ENCODE measurements at places on chromosomes 11 and 22. TPM values are rescaled to one million over a fixed set of nuclear protein-coding genes. Genes with fewer than 3 reads are reported as not detected.
A peak's percentile ranks its signal among the peaks of the same experiment; 100 is the strongest.

DNA sequence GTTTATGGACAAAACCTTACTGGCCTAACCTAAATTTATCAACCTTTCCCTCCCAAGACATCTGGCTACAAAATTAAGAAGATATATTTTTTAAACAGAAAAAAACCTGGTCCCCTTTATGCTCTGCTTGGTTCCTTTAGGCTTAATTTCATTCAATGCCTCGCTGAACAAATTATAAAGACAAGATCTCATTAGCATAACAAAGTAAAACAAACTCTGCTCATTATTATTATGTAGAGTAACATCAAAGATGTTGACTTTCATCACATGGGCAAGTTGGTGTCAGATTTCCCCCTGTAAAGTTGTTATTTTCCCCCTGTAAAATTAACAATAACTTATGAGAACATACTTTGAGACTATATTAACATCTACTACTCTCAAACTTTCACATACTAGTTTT lies 11.0 kb downstream of the RRAS2 start:
- no peak for DNase-seq

GRCh38 chr11:73343076-73343873 lies 32.9 kb upstream of the RELT start:
- no peak for DNase-seq

DNA sequence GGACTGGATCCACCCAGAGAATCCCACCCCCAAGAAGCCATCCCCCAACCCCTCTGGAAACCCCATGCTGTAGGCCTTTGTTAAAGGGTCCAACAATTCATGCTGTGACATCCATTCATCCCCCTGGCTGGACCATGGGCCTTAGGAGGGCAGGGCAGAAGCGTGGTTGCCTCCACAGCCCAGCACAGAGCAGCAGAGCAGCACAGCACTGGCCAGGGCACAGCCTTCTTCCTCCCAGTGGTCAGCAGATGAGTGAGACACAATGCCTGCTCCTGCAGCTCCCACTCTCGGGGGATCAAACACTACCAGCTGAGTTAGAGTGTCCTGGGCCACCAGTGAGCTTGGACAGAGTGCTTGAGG lies 84.5 kb upstream of the LINC01488 start:
- DNase-seq = no peak

The MMP8 gene
- not detected for polyA plus RNA-seq

DNA sequence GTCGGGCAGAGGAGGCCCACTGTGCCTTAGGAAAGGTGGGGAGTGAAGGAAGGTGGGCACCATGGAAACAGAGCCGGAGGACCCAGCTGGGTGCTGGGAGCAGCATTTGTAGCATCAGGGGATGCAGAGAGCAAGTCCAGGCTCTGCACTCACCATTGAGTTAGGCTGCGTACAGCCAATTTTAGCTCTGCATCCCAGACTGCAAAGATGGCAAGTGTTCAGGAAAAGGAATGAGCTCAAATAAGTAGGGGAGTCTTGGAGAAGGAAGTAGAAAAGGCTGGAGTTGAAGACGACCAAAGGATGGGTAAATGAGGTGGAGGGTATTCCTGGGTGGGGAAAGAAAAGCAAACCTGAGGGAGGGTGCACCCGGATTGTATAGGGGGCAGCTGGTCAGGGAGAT lies 31.6 kb upstream of the ETS1 start:
- no peak for DNase-seq

DNA sequence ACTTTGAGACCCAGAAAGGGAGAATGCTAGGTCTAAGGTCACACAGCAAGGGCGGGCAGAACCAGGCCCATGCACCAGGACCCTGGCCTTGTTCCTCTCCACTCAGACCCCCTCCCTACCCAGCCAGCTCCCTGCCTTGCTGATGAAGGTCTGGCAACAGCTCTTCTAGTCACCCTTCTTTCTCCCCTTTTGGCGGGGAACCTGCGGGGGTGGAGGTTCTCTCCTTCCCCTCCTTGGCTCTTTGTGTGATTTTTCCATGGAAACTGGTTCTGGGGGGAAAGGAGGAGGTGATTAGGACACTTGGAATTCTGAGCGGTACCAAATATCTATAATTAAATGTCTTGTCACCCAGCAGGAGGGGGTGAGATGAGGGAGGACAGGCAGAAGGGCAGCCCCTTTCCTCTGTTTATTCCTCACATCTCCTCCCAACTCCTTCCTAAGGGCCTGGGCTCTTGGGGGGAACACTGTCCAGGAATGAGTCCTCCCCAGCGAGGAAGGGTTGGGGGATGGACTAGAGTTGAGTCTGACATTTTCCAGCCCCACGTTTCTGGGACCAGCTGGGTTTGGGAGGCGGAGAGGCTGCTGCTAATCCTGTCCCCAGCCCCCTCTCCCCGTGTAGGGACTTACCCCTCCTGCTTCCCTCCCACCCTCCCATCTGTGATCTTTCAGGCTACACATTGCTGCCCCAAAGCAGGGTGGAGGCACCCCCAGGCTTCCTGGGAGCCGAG lies 7.4 kb downstream of the ARHGEF17 start:
- no peak for DNase-seq

DNA sequence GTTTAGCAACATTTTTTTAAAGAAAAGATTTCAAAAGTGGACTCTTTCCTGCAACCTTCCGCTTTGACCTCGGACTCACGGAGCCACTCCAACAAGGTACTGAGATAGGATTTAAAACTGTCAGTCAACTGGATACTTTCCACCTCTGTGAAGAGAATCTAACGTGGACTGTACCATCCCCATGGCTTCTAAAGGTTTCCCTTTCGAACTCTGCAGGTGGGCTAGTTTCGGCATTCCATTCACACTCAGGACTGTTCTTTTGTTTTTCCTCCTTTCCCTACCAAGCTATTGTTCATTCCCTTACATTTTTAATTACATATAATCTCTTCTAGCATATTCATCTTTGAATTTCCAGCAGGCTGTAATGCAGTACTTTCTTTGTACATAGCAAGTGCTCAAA lies 88.5 kb upstream of the AKIP1 start:
- no peak for DNase-seq

DNA sequence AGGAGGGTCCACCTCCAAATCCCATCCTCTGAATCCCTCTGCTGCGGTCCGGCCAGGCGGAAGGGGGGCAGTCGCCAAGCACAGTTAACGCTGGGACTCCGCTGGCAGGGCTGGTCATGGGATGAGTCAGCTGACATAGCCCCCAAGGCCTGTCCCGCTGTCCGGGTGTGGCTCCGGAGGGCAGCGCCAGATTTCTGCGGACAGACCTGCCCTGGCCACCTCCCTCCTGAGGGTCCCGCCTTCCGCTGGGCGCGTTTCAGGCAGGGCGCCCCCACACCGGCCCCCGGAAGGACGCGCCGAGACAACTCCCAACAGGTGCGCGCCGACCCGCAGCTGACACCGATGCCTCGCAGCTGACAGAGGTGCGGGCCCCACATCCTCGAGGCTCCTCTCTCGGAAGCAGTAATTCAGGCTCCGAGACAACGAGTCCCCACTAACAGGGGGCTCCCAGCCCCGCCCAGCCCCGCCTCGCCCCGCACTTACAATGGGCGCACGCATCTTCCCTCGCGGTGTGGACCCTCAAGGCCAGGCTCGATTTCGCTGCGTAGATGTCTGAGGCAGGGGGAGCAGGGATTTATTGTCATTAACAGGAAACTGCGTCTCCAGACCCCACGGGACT lies 607 bp downstream of the PLAAT3 start:
- peak; percentile 34 for DNase-seq

DNA sequence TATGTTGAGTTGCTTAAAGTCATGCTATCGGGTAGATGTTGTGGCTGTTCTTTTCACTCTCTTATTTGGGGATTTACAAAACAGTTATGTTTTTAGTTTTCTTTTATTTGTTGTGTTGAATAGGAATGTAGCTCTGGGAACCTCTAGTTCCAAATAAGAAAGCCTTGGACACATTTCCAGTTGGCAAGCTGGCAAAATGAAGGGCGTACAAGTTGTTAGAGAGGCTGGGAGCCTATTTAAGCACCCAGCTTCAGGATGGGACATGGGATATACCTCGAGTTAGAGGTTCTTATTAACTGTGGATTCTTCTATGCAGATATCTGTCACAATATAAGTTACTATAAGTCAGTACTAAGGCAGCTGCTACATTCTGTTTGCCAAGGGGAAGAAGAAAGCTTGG lies 22.8 kb downstream of the PPARA start:
- no peak for DNase-seq

The CCDC15 gene
- polyA plus RNA-seq = 3.9 TPM

DNA sequence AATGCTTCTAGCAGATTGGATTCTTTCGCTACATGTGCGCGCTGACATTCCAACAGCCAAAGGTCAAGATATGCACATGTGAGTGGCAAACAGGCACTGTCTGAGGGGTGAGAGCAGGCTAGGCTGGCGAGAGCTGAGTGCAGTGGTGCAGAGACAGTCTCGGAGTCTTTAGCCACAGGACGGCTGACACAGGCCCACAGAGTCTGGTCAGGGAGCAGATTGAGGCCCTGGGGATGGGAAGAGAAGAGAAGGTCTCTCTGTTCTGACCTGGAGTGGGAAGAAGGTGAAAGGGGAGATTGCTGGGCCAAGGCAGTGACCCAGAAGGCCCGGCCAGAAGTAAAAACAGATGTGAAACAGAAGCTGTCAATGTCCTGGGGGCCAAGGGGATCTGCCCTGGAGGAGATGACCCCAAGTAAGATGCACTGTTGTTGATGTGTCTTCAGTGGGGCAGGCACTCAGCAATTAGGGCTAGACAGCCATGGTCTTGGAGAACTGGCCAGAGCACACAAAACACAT lies 197.8 kb downstream of the ETS1 start:
- DNase-seq = no peak

GRCh38 chr11:102523189-102523570 lies 7.4 kb downstream of the MMP7 start:
- no peak for DNase-seq

The PKP3 gene
- polyA plus RNA-seq = 0.46 TPM

The BIK gene
- not detected for polyA plus RNA-seq

DNA sequence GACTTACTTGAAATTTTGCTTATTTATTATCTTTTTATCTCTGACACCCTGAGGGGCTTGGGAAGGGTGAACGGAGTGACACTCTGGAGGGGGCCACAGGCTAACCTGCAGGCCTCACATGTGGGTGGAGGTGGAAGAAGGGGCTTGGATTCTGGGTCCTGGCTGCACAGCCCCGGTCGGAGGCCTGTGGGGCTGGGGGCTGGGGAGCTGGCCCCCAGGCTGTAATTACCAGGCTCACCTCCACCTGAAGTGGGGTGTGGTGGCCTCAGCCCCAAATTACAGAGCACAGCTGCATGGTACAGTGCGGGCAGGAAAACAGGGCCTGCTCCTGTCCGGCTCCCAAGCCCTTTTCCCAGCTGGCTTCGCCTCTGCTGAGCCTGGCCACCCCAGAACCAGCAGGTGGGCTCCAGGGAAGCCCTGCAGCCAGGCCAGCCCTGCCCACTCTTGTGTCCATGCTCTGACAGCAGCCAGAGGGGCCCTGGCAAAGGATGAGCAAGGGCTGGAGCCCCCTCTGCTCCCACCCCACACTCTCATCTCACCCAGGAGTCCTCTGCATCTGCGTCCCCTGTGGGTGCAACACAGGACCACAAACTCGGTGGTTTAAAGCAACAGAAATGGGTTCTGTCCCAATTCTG lies 48.0 kb downstream of the IGF2 start:
- DNase-seq = no peak

The GP1BB gene
- 8.6 TPM for polyA plus RNA-seq

- DNase-seq = peak; percentile 31
These were observed 40.5 kb downstream of the IL18BP start for GRCh38 chr11:72039031-72039855.

DNA sequence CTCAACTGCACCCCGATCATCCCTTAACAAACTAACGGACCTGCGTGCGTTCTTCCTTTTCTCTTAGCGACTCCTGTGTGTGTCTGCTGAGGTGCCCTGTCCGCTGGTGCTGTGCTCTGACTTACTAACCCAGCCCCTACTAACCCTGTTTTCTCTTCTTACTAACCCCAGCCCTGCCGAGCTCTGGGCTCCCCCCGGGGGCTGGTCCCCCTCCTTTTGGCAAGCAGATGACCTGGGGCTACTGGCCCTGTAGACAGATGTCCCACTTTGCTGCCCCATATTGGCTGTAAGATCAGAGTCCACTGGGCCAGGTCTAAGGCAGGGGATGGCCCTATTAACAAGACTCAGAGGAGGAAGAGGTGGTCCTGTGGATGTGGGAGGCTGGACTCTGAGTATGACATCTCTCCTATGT lies 14.7 kb downstream of the MIAT start:
- DNase-seq = no peak

DNA sequence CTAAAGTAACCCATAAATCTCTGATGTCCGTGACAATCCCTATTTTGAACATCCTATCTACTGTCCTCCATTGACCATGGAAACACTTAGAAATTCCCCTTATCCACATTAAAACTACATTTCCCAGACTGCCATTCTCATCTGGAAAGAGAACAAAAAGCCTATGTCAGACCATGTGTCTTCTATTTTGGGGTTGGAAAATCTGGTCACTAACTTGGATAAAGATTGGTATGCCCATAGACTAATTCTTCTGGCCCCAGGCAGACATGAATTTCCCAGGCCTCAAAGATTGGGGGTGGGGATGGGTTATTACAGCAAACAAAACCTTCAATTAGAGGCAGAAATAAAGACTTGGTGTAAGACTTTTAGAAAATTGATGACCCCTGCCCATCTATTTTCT lies 30.9 kb upstream of the CREB3L1 start:
- peak; percentile 48 for DNase-seq

GRCh38 chr11:108069947-108070346 lies 51.4 kb upstream of the ACAT1 start:
- DNase-seq = no peak

DNA sequence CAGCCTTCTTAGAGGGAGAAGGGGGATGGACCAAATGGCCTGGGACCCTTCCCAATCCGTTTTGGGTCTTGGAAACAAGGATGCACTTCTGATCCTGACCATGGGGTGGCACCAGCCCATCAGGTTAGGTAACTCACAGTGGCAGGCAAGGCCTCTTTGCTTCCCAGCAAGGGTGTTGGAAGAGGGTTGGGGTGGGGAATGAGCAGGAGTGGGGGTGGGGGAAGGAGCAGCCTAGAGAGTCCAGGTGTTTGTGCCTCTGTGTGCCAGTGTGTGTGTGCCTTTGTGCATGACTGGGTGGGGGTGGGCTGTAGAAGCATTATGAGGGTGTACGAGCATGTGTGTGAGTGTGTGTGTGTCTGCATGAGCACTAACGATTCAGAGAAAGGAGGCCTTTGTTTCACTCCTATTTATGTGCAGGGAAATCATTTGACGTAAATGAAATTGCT lies 213.1 kb downstream of the INSC start:
- DNase-seq = peak; percentile 57

The CALCA gene
- not detected for polyA plus RNA-seq

- DNase-seq = peak; percentile 92
These were observed 35.8 kb downstream of the MAML2 start for GRCh38 chr11:96306933-96307775.

GRCh38 chr11:66708701-66709100 lies 20.3 kb downstream of the SPTBN2 start:
- DNase-seq = no peak

All from muscle of arm (tissue), 14 donors.